Dermis lymphatic vessel endothelial cell (primary cell): ENCODE measurements at places on chromosomes 4 and X. TPM values are rescaled to one million over a fixed set of nuclear protein-coding genes. Genes with fewer than 3 reads are reported as not detected.

The NPY2R gene
- total RNA-seq, result not detected in 2 replicates

The GAGE12F gene
- total RNA-seq, result not detected in 2 replicates

The NXF2B gene
- not detected in 2 replicates for total RNA-seq

The TMPRSS11A gene
- total RNA-seq, result not detected in 2 replicates

The DLG3 gene
- total RNA-seq, result 0.54 and 1.2 TPM in 2 replicates

The COX7B gene
- 328 and 355 TPM in 2 replicates for total RNA-seq

The IL2RG gene
- 0.34 TPM in 1 of 2 replicates, not detected in the other for total RNA-seq

The GAK gene
- total RNA-seq, result 59.4 and 81.4 TPM in 2 replicates

The ANTXR2 gene
- 39.7 and 50.5 TPM in 2 replicates for total RNA-seq

The FAM47B gene
- total RNA-seq, result not detected in 2 replicates
